ENCODE measurements at places on chromosomes 3 and 15.

- DNase-seq = no peak
Measured at GRCh38 chr3:50269977-50270413, 1.0 kb downstream of the SEMA3B start.

GRCh38 chr3:116135457-116136085, 309.7 kb downstream of the LSAMP start:
- no peak for DNase-seq

DNA sequence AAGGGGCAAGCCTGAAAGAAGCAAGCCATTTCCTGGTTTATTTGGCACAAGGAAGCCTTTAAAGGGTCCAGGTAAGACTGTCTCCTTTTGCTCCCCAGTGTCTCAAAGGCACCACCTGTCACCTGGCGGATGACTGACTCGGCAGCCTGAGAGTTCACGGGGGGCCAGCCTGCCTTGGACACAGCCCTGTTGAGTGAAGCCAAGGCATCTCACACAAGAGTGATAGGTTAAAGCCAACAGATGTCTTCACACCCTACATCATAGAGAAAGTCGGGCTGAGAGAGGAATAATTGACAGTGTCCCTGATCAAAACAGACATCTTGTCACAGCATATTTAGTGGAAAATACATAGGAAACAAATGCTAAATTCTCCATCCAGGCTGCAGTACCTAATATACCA, 28.2 kb upstream of the LIPC start:
- DNase-seq = no peak

DNA sequence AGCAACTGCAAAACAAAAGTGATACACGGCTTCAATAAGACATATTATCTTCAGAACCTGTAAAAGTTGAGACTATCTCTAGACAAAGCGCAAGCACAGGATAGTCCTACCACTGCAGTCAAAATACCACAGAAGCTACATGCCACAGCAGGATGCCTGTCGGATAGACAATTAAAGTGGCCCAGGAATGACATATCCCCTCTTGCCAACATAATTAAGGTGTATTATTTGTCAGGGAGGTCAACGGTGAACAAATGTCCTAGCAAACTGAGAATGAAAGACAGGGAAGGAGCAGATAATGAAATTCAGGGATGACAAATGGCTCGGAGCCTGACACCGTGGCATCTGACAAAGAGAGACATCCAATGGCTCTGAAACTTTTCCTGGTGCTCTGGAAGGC, 185.7 kb downstream of the MECOM start:
- DNase-seq = no peak

GRCh38 chr3:183156266-183156665, 6.3 kb downstream of the LAMP3 start:
- no peak for DNase-seq

DNA sequence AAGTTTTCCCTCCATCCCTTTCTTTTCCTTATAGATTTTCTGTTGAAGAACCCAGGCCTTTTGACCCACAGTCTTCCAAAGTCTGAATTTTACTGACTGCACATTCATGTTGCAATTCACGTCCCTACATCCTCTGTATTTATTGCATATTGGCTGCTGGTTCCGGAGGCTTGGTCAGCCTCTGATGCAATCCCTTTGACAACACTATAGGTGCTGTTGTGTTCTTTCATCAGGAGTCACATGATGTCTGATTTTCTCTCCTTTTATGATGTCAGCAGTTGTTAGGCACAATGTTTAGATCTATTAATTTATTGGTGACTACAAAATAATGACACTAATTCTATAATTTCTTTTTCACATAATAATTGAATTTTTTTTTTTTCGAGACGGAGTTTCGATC, 8.7 kb downstream of the CYP1A1 start:
- no peak for DNase-seq

GRCh38 chr3:86991840-86992435, 989 bp upstream of the VGLL3 start:
- no peak for DNase-seq

GRCh38 chr15:48143856-48144255, 23.1 kb downstream of the SLC24A5 start:
- DNase-seq = no peak

- no peak for DNase-seq
Measured at GRCh38 chr15:99741835-99742234, 8.6 kb upstream of the LYSMD4 start.

- DNase-seq = no peak
Measured at GRCh38 chr3:175885231-175885766, 1026.2 kb downstream of the NAALADL2 start.

DNA sequence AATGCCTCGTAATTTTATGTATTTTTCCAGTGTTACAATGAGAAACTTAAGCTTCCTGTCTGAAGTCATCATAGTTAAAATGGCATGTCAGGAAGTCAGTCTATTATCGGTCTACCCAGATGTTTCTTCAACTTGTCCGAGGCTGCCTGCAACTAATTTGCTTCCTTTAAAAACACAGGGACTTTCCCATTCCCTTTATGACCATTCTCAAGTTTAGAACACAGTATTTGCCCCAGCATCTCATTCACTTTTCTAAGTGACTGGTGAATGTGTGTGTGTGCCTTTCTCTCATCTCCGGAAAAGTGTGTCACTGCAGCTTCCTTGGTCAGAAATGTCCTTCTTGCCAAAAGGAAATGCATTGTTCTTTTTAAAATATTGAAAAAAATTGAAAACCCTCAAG, 466.6 kb downstream of the RAP2B start:
- no peak for DNase-seq

- no peak for DNase-seq
Measured at GRCh38 chr3:153137626-153138025, 24.4 kb upstream of the RAP2B start.
